ENCODE measurements at places on chromosomes 13 and 19.
A peak's percentile ranks its signal among the peaks of the same experiment; 100 is the strongest.

- DNase-seq: no peak
Observed at GRCh38 chr19:51796195-51796679, 1.3 kb downstream of the FPR3 start.

DNA sequence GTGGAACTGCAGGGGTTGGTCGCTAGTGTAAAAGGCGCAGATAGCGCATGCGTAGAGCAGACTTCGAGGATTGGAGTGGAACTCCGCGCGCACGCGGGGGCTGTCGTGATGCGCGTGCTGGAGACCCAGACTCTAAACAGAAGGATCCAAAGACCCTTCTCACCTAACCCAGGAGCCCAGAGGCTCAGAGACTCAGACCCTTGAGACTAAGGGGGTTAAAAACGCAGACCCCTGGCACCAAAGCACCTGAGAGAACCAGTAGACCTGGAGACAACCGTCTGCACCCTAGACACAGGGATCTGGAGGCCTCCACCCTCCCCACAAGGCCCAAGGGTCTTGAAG lies 567 bp upstream of the CTU1 start:
- DNase-seq: no peak

DNA sequence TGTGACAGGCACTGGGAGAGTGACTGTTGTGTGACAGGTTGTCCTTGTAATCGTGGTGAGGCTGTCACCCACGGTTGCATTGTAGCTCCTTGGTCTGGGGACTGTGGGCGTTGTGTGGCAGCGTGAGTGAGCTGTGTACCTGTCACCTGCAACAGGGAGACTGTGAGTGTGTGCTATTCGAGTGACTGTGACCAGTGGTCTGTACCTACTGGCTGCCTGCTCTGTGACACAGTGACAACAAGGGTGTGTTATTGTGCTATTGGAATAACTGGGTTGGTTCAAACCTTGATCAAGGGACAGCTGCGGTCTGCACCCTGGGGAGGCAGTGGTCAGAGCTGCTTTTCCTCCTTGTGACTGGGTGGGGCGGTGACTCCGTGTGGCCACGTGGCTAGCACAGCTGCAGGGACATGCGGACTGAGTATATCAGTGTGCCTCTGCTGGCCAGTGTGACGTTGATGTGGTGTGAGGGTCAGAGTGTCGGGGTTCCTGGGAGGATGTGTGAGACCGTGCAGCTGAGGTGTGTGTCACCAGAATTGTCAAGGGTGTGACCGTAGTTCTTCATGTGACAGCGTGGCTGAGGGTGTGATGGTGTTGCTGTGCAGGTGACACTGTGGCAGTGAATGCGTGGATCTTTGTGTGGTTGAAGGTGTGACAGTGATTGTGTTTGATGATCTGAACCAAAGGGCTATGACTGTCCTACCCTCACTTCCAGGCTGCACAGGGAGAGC lies 10.1 kb upstream of the NFIX start:
- DNase-seq: peak; percentile 89

GRCh38 chr13:97283888-97284287 lies 61.8 kb downstream of the MBNL2 start:
- no peak for DNase-seq

DNA sequence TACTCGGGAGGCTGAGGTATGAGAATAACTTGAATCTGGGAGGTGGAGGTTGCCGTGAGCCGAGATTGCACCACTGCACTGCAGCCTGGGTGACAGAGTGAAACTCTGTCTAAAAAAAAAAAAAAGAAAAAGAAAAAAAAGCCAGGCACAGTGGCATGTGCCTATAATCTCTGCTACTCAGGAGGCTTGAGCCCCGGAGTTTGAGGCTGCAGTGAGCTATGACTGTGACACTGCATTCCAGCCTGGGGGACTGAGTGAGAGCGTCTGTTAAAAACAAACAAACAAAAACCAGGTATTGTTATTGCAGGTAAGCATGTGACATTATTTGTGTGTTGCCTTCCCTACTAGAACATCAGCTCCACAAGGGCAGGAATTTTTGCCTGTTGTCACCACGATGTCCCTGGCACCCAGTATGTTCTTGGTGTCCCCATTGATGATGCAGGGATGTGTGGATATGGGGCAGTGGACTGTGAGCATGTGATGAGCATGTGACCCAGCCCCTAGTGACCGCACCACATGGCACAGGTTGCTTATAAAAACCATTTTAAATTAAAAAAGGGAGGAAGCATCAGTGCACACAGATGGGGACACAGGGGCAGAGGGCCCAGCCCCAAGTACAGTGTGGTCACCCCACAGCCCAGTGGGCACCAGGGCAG lies 1.6 kb upstream of the KANK2 start:
- DNase-seq: no peak

DNA sequence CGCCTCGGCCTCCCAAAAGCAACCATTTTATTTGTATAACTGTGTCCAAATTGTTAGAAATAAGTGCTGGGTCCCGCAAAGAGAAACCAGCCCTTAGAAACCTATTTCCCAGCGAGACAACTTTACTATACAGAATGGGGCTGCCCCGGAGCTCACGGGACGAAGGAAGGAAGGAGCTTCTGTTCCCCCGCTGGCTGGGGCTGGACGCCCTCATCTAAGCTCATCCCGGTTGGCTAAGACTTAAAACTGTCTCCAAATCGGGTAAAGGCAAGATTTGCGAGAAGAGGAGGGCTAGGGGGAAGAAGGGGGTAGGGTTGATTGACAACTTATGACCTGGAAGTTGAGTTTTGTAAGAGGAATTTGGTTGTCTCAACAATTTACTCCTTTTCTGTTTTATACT lies 12.3 kb upstream of the BSG start:
- DNase-seq: no peak

DNA sequence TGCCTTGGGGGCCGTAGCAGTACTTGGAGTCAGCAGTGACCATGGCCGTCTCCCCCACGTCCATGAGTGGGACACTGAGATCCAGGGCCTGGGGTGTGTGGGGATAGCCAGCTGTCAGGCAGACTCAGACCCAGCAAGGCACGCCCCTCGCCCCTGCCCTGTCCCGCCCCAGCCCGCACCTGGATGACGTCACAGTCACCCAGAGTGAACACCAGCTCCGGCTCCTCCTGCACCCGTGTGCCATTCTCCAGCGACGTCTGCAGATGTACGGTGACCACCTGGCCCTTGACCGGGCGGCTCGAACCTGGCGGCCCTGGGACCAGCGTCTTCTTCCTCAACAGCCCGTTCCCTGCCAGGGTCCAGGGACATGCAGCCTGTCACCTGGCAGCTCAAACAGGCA lies 4.0 kb downstream of the FKBP8 start:
- DNase-seq: no peak

GRCh38 chr13:90696254-90696653 lies 651.2 kb upstream of the MIR17HG start:
- no peak for DNase-seq

Measured in posterior vena cava (tissue), 2 donors.